ENCODE measurements at places on chromosomes 7 and 10. TPM values are rescaled to one million over a fixed set of nuclear protein-coding genes. Genes with fewer than 3 reads are reported as not detected.

FRAT1 gene
- total RNA-seq: 2.3 TPM

MMD2 gene
- not detected for total RNA-seq

TIAL1 gene
- 44.7 TPM for total RNA-seq

NXPH1 gene
- total RNA-seq: not detected

ADCY1 gene
- 0.67 TPM for total RNA-seq

UBTD1 gene
- total RNA-seq: 84.6 TPM

ZNF804B gene
- not detected for total RNA-seq

GPR26 gene
- not detected for total RNA-seq

SEMA4G gene
- total RNA-seq: 1.9 TPM

LAMTOR4 gene
- 93.3 TPM for total RNA-seq

PNLIPRP1 gene
- not detected for total RNA-seq

SPOCK2 gene
- 0.98 TPM for total RNA-seq

SPDYE2B gene
- total RNA-seq: not detected

PDK4 gene
- total RNA-seq: 10.0 TPM

ALOX5 gene
- not detected for total RNA-seq

NPY4R gene
- not detected for total RNA-seq
